NCI-H187 treated with DMSO at 0.1 percent for 48 hours (cell line): ENCODE measurements at places on chromosomes 11 and 22.

GRCh38 chr22:50261615-50262459 lies at the start of gene MAPK12:
TSS of gene MAPK12 (minus strand) at chr22:50261683. CDS start at chr22:50261509, 174 bp downstream.
- no peak for DNase-seq

DNA sequence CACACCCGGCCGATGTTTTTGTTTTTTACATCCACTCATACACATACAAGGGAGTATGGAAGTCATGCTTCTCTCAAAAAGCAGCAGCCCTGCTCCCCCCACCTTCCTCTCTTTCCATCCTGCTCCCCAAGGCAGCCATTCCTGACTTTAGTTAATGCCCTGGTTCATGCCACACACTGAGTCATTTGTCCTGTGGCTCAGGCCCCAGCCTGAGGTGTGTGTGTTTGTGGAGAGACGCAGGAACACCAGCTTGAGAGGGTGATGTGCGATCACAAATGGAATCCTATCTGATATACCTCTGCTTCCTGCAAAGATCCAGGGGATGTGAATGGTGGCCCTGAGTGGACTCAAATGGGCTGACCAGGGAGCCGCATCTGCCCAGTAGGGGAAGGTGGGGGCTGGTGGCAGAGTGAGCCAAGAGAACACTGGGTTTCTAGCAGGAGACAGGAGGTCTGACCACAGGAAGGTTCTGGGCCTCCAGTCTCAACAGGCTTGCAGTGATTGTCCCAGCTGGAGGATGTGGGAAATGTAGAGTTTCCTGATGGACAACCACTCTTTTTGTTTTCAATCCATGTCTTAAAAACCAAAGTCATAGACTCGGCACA lies 86.7 kb downstream of the OSBP2 start:
- DNase-seq: no peak

DNA sequence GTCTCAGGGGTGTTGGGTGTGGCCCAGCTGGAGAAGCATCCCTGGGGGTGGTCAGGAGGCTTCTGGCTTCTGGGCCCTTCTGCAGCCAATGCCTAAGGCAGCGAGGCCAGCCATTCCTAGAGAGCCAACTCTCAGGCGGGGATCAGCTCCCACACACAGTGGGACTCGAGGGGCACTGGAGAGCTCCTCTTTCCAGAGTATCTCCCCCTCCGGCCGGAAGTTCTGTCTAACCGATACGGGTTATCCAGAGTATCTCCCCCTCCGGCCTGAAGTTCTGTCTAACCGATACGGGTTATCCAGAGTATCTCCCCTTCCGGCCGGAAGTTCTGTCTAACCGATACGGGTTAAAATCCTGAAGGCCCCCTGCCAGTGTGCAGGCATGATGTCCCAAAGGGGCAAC lies 71.2 kb upstream of the B3GAT1 start:
- DNase-seq: no peak

DNA sequence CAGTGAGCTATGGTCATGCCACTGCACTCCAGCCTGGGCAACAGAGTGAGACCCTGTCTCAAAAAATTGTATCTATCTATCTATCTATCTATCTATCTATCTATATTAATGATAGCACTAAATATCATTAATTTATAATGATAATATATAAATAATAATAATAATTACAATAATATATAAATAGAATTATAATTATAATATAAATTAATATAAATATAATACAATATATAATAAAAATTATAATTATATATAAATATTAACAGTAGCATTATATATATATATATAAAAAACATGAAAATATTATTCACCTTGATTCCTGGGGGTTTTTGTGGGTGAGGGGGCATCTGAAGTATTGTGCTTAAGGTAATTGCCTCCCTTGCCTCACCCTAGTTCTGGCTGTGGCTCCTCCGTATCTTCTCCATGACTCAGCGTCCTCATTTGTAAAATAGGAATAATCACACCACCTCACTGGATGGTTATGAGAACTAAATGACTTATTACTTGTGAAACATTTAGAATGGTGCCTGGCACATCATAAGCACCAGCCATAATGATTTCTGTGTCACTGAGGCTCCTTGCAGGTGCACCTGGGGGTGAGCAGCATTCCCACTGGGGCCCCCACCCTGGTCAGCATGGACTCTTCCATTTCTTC lies 18.8 kb downstream of the RASD2 start:
- DNase-seq: no peak

GRCh38 chr11:27571154-27571810 lies 64.7 kb upstream of the LIN7C start:
- DNase-seq: no peak

- no peak for DNase-seq
Measured at GRCh38 chr22:20279662-20280134, 11.6 kb upstream of the RTN4R start.
